CD4-positive, alpha-beta T cell treated with Interleukin-15 for 1 hour (primary cell): ENCODE measurements at places on chromosomes 12 and 14.

DNA sequence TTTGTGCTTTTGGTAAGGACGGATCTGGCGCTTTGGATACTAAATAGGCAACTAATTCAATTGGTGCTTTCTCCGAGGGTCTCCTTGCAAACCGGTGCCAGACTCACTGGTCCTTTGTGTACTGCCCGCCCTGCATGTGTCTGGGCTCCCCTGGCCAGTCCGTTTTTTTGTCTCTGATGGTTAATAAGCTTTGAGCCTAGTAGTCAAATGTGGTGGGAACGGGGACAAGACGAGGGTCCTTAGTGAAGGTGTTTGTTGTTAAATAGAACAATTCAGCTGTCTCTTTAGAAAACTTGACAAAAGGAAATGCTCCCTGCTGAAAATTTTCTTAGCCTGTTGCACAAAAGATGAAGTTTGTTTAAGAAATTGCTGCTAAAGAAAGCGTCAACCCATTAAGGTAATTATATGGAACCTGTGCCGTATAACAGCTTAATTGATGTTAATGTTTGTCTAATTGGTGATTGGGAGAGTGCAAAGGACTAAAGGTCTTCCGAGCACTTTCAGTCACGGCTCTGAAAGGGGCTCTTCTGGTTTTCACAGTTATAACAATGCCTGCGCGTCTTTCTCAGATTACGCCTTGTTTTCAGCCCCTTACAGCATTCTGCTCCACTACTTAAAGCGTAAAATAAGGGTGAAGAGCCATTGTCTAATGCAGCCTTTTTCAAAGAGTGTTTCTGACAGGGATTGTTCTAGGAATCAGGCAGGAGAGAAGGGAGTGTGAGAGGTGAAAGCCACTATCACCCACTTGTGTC is 537.4 kb downstream of the PRKD1 start:
- DNase-seq: no peak

- no peak for DNase-seq
Measured at GRCh38 chr14:51442513-51443175, 202.6 kb downstream of the TMX1 start.

- no peak for DNase-seq
Measured at GRCh38 chr12:8513256-8513655, at the start of gene CLEC4D. CLEC4D (plus strand) TSS chr12:8513503; CDS start chr12:8513733, 230 bp downstream.

- DNase-seq: no peak
Measured at GRCh38 chr12:51898937-51899336, 8.4 kb upstream of the ACVRL1 start.

GRCh38 chr14:98984719-98985041 is 287.3 kb downstream of the BCL11B start:
- DNase-seq: peak; percentile 78

DNA sequence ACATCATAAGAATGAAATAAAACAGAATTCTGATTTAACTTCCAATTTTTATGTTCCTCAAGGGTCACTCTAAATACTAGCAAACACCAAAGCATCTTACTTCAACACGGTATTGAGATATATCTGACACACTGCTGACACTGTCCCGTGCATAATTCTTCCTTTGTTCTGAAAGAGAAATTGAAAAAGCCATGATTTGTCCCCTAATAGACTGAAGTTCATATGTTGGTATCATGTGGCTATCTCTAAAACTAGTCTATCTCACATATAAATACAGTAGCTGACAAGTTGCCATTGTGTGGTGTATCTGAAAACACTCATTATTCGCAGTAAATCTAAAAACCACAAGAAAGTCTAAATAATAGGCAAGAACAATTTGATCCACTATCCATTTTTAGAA is 118.4 kb downstream of the EPS8 start:
- DNase-seq: no peak

GRCh38 chr14:30541318-30541717 is 17.6 kb upstream of the G2E3 start:
- DNase-seq: no peak

GRCh38 chr12:125110641-125111360 is 45.6 kb downstream of the AACS start:
- no peak for DNase-seq

- no peak for DNase-seq
Measured at GRCh38 chr12:66692170-66692569, 13.3 kb upstream of the GRIP1 start.

GRCh38 chr14:100664841-100665510 is 61.7 kb upstream of the DLK1 start:
- no peak for DNase-seq

- no peak for DNase-seq
Measured at GRCh38 chr14:44170101-44170500, 337.0 kb downstream of the FSCB start.

GRCh38 chr12:103877934-103878510 is 37.0 kb upstream of the NT5DC3 start:
- peak; percentile 40 for DNase-seq

- no peak for DNase-seq
Measured at GRCh38 chr12:93954166-93955112, 193.9 kb upstream of the PLXNC1 start.

GRCh38 chr12:26318661-26319068 is 123.3 kb downstream of the SSPN start:
- DNase-seq: peak; percentile 20

DNA sequence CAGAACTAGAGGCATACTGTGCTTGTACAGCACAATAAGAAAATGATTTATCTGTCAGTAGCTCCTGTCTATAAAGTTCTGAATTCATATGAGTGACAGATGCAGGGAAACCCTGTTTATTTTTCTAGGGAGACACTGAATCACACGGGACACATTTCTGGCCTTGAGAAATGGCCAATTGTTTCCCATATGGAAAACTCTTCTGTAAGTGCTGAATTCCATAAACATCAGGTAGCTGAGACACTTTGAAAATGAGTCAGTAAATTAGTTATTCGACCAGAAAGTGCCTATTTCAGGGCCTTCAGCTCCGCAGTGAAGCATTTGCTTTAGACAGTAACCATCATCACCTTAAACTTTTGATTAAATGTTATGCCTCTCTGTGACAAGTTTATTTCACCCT is 184.4 kb downstream of the TMEM132D start:
- no peak for DNase-seq

DNA sequence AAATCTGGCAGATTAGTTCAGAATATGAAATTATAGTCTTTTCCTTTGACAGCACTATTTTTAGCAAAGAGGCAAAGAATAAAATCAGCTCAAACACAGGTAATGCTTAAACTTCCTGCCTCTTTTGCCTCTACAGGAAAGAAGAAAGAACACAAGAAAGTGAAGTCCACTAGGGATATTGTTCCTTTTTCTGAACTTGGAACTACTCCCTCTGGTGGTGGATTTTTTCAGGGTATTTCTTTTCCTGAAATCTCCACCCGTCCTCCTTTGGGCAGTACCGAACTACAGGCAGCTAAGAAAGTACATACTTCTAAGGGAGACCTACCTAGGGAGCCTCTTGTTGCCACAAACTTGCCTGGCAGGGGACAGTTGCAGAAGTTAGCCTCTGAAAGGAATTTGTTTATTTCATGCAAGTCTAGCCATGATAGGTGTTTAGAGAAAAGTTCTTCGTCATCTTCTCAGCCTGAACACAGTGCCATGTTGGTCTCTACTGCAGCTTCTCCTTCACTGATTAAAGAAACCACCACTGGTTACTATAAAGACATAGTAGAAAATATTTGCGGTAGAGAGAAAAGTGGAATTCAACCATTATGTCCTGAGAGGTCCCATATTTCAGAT is 17.4 kb downstream of the TMPO start:
- no peak for DNase-seq

DNA sequence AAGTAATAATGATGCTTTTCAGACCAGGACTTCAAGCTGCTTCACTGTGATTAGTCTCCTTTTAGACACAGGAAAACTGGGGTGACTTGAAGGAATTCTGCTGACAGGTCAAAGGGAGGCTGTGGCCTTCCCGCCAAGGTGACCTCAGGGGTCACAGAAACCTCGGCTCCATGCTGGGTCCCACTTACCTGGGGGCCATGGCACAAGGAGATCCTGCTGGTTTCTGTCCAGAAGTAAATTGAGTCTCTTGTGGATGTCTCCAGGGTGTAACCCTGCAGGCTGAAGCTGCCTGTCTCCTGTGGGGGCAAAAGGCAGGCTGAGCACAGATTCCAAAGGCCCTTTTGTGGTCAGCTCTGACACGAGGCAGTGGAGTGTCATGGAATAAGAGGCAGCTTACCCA is 138.7 kb upstream of the MED13L start:
- DNase-seq: no peak

DNA sequence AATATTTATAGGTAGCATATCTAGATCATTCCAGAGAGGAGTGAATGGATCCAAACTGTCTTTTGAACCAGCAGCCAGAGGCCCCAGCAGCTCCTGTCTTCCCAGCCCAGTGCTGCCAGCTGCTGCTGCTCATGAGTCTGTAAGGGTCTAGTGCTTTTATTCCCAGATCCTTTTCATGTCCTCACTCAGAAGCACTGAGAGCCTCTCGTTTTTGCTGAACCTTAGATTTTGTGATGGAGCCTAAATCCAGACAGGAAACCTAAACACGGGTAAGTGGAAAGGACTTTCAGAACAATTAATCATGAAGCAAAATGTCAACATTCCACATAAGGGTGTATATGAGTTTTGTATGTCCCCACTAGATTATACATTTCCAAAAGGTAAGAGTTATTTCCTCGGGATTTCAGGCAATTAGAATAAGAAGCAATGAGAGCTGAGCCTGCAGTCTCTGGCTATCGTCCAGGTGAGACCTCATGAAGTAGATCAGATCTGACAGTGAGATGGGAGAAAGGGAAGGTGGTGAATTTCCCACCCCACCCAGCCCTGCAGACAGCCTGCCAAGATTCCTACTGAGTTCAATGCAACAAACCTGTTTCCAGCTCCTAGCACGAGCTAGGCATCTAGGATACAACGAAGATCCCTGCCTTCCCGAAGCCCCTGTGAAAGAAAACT is 84.4 kb downstream of the NINJ2 start:
- DNase-seq: no peak

- no peak for DNase-seq
Measured at GRCh38 chr12:39329018-39329417, 113.9 kb downstream of the KIF21A start.

GRCh38 chr14:23548351-23549318 is 2.9 kb downstream of the ZFHX2 start:
- no peak for DNase-seq

DNA sequence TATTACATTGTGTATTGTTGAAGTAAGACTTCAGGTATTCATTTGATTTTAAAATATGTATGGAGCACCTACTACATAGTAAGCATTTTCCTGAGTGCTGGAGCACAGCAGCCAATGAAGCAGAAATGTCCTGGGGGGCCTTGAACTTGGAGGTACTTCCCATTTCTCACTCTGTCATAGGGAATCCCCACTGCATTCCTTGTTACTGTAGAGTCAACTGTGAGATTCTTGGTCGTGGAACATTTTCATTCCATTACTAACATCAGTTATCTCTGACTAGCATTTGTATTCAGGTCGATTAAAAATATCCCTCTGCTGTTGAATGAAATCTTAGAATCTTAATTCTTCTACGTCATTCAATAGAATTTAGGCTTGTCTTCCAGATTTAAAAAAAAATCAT is 66.7 kb downstream of the PDE3A start:
- DNase-seq: no peak

DNA sequence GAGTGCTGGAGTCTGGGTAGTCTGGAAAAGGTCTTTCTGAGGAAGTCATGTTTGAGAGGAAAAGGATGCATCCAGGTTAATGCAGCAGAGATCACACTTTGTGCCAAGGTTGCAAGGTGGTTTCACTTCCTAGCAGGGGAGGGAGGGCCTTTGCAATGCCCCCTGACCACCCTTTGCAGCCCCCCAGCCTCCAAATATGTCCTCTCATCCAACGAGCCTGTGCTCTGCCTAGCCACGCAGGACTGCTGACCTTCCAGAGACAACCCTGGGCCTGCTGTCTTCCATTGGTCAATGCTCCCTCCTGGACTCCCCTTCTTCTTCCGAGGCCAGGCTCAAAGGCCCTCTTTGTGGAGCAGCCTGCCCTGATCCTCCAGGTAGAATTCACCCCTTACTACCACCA is 47.3 kb upstream of the TUNAR start:
- no peak for DNase-seq

DNA sequence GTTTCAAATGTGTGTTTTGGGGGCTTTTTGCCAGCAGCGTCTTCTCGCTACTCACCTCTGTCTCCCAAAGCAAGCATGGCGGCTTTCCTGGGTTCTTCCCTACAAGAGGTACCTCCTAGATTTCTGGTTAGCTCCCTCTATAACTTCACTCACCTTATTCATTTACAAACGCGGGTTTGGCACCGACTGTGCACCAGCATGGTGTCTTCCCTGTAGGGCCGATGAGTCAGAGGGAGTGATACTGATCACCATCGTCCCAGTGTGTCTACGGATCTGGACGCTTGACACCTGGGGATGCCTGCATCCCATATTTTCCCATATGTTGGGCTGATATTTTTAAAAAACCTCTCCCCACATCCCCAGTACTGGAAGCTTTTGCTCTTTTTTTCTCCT is 8.0 kb upstream of the SERPINA12 start:
- no peak for DNase-seq

- no peak for DNase-seq
Measured at GRCh38 chr14:20791187-20791586, 10.1 kb downstream of the RNASE6 start.

DNA sequence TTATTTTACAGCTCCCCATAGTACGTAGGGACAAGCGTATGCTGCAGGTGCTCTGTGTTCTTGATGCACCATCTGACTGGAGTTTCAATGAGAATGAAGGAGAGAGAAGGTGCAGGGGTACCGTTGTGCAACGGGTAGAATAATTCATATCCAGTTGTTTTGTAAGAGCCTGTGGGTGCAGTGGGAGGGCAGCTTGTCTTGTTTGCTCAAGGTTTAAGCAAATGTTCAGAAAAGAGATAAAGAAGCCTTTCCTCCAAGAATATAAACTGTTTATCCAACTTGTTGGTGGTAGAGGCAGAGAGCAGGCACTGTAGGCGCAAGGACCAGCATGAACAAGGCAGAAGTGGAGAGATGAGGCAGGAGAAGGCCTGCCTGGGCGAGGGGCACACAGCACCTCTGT is 64.2 kb downstream of the ADCK1 start:
- no peak for DNase-seq

GRCh38 chr12:108702595-108703320 is 28.6 kb downstream of the CORO1C start:
- DNase-seq: no peak

GRCh38 chr12:57089271-57090245 is 644 bp downstream of the NAB2 start:
- peak; percentile 37 for DNase-seq

GRCh38 chr14:68593806-68594536 is 198.9 kb downstream of the ZFP36L1 start:
- no peak for DNase-seq

- DNase-seq: no peak
Measured at GRCh38 chr14:97177635-97178034, 380.5 kb downstream of the VRK1 start.

GRCh38 chr12:30725739-30726138 is 29.0 kb downstream of the CAPRIN2 start:
- no peak for DNase-seq

GRCh38 chr14:32404784-32405573 is 75.9 kb downstream of the AKAP6 start:
- DNase-seq: no peak

GRCh38 chr12:67645601-67646000 is 2.9 kb upstream of the DYRK2 start:
- no peak for DNase-seq
